Activated CD4-positive, alpha-beta T cell treated with anti-CD3 and anti-CD28 coated beads for 4 hours (primary cell): ENCODE measurements at places on chromosomes 6 and 20.

DNA sequence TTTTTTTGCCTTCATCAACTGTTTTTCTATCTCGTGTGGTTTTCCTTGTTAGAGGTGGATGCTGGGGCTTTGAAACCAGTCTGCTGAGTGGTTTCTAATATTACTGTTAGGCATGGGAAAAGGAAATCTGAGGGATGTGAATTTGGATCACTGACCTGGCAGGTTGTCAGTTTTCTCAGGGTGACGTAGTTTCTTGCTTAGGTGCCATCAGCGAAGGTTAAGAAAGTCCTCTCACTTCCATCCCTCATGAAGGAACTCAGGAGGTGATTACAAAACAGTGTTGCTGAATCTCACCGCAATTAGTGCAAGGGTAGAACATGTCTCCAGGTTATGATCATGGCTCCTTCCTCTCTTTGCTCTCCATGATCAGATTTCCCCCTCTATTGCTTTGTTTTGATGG lies 135.9 kb downstream of the SOX4 start:
- DNase-seq: no peak

DNA sequence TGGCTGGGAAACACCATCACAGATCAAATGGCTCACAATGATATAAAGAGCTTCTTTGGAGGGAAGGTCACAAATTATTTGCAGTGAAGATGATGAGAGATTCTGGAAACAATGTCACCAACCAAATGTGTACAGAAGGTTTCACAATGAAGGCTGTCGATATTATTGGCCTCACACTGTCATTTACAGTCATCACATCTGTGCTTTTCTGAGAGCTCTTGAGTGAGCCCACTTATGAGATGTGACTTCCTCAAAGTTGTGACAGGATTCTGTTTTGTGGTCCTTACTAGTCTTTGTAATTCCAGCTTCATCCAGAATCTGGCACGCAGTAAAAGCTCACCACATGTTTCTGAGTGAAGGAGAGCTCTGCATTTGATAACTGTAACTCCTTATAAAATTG lies 133.6 kb downstream of the LMBRD1 start:
- DNase-seq: no peak

DNA sequence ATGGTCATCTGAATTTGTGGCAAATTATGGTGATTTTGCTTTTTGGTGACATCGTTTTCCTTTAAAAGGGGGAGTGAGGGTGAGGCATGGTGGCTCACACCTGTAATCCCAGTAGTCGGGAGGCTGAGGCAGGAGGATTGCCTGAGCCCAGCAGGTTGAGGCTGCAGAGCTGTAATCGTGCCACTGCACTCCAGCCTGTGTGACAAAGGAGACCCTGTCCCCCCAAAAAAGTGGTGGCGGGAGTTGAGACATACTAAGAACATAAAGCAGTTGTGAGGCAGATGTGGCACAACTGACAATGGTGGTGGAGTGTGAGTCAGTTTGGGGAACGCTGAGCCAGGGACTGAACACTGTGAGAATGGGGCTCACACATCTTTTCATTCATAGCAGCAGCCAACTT lies 45.5 kb downstream of the ADNP start:
- no peak for DNase-seq

DNA sequence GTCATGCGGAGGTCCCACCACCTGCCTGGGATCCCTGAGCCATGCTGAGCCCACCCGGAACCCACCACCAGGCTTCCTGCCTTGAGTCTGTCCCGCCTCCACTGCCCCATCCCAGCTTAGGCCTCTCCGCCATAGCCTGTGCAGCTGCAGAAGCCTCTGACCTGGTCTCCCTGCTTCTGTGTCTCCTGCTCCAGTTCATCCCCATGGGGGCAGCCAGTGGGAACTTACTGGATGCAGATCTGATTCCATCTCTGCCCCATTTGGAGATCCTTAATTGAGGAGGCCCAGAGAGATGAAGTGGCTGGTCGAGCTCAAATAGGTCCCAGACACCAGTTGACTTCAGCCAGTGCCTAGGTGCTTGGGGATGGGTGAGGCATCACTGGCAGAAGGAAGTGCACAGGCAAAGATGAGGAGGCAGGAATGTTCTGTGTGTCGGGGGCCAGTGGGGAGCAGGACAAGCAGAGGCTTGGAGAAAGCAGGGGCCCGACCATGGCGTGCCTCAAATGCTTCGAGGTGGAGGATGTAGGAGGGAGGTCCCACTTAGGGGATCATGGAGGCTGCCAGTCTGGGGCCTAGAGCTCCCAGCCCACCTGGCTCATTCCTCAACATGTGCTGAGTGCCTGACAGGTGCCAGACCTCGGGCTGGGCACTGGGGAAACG lies 112.8 kb downstream of the TOX2 start:
- DNase-seq: no peak

DNA sequence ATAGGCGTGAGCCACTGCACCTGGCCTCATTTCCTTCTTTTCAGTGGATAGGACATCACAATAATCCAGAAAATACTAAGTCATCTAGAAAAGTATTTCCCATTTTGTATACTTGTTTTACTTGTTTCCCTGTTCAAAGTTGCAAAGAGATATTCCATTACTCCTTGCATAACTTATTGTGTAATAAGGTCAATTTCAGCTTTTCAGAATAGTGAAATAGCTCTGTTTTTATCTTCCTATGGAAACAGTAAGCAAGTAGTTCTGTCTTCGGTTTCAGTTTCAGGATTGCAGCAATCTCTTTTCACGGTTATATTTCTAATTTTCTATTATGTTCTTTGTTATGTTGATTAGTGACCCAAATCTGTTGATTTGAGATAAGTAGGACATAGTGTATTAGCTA lies 6.0 kb downstream of the STX11 start:
- no peak for DNase-seq
